ENCODE measurements at places on chromosomes 12 and 14.

- DNase-seq, result no peak
Measured at GRCh38 chr14:74892745-74893144, 11.0 kb downstream of the DLST start.

DNA sequence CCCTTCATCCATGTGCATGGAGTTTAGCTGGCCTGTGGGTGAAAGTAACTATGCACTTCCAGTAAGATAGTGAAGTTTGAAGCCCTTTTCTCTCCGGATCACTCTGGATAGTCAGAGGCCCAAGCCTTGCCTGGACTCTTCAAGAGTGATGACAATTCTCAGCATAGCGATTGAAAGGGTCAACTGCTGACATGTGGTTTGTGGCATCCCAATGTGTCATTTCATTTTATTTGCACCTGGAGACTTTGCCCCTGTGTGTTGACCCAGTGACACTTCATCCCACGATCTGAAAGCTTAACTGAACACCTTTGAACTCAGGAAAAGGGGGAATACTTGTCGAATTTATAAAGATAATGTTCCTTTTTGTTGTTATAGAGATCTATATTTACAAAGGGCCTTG is 711.9 kb upstream of the TMEM132C start:
- no peak for DNase-seq

DNA sequence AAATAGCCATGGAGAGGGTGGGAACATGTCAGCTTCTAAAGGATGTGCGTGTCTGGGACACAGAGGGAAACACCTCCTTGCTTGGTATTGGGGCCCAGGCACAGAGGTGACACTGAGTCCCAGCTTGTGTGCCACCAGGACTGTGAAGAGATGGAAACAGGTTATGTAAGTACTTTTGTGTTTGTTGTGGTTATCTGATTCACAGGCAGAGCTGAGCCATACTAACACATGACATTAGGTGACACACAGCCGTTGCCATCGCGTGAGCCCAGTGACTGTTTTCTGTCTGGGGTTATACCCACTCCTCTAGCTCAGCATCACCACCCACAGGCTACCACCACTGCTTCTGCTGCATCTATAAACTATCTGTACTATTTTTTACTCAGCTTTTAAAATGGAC is 12.1 kb upstream of the FLVCR2 start:
- no peak for DNase-seq

GRCh38 chr12:39395866-39396265 is 47.1 kb downstream of the KIF21A start:
- DNase-seq, result no peak

DNA sequence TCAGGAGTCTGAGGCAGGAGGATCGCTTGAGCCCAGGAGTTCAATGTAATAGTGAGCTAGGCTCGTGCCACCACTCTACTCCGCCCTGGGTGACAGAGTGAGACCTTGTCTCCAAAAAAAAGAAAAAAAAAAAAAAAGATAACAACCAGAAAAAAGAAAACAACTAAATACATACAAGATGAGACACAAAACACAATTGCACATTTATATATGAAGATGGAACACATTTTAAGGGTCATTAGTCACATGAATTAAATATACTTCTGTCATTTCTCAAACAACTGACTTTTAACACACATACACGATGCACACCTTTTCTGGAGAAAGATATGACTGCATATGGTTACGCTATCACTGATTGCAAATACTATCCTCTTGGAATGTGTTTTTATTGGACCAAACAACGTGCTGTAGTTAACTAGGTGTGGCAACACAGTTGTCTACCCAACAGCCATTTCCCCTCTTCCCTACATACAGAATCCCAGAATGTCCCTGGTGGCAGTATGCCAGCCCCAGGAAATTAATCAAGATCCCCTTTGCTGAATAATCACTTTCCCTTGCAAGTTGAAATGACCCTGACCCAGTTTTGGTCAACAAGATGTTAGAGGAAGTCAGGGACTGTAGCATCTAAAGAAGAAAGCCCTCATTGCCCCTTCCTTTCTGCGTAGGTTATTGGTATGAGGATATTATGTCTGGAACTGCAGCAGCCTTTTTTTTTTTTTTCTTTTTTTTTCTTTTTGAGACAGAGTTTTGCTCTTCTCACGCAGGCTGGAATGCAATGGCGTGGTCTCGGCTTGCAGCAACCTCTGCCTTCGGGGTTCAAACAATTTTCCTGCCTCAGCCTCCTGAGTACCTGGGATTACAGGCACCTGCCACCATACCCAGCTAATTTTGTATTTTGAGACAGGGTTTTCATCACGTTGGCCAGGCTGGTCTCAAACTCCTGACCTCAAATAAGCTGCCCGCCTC is 5.6 kb upstream of the MYL6B start:
- no peak for DNase-seq

- DNase-seq, result no peak
Measured at GRCh38 chr12:126534495-126534894, 1469.3 kb downstream of the AACS start.

Measured in AML-193 (cell line).